A549 (cell line): ENCODE measurements at places on chromosomes 16 and 17.

GRCh38 chr16:30656974-30657865 lies 1.0 kb upstream of the FBRS start:
- peak; percentile 32 for DNase-seq

DNA sequence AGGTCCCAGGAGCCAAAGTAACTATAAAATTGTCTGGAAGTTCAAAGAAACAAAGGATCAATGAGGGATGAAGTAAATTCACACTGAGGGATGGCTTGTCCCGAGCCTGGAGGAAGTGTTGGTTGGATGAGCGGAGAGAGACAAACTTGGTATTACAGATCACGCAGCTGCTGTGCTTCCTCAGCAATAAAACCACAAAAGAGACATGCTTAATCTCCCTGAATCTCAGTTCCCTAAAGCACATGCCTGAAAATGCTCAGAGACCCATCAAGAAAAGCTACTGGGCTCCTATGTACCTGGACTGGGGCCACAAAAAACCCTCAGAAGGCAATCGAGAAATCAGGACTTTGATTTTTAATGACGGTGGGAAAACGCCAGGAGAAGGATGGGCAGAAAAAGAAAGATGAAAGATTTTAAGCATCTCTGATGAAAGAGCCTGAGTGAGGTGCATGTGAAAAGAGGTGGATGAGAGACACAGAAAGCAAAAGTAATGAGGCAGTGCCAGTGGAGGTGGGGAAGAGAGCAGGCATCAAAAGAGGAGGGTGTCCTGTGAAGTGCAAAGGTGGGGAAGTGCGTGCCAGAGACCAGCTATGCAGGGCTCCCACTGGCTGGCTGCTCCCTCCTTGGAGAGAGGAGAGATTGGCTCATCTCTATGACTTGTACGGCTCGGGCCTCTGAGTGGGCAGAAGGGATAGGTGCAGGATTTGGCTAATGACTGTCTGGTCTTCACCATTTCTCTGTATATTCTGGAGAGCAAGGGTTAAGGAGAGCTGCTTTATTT lies 143.7 kb downstream of the ABCC12 start:
- DNase-seq: no peak

DNA sequence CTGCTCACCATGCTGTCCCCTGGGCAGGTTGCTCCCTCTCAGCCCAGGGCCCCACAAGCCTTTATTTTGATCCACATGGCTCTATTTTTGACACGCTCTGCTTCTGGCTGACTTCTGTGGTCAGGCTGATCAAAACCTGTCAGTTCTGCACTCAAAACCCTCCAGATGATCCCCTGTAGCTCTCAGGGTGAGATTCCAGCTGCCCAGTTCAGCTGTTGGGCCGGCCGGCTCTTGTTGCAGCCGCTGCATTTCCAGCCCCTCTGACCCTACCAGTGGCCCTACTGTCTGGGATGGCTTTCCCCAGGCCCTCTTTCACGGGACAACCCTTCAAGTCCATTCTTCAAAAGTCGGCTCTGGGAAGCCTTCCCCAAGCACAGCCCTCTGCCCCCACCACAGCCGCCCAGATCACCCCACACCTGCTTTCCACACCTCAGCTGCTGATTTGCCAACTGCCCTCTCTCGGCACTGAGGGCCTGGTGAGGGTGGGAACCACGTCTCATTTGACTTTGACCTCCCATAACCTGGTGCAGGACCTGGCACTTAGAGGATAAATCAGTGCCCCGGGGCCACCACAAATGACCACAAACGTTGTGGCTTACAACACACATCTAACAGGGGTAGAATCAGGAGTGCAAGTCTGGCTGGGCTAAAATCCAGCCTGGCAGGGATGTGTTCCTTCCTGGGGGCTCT lies 16.3 kb upstream of the CACNG4 start:
- no peak for DNase-seq

DNA sequence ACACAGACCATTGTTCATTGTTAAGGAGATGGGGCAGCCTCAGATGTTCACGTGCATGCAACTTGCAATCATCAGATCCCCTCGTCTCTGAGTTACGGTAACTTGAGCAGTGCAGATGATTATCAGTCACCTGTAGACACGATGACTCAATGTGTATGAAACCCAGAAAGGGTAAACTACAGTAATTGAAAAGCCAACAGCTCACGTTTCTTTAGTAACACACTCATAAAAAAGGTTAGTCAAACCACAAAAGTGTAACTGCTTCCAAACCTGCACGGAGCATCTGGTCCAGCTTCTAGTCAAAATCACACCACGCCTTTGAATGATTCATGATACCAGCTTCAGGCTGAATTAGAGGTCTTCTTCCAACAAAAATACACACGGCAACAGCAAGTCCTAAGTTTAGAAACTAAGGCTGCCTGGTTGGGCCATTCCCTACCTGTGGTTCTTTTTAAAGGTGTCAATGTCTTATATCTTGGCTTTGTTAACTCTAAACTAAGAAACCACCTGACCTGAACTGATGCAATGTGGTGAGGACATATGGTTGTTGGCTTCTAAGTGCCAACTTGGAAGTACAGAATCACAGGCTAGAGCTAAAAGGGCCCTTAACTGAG lies 32.3 kb downstream of the GRB7 start:
- DNase-seq: no peak

- DNase-seq: no peak
Measured at GRCh38 chr17:44837196-44837595, 7.1 kb upstream of the GJC1 start.

GRCh38 chr17:19717031-19717360 lies 612 bp upstream of the SLC47A2 start:
- DNase-seq: no peak

- DNase-seq: peak; percentile 20
Measured at GRCh38 chr16:25011891-25012514, 3.2 kb downstream of the ARHGAP17 start.

GRCh38 chr17:62692721-62693431 lies 65.4 kb downstream of the MRC2 start:
- DNase-seq: peak; percentile 58

GRCh38 chr16:31085411-31085810 lies 3.3 kb downstream of the PRSS53 start:
- DNase-seq: no peak

DNA sequence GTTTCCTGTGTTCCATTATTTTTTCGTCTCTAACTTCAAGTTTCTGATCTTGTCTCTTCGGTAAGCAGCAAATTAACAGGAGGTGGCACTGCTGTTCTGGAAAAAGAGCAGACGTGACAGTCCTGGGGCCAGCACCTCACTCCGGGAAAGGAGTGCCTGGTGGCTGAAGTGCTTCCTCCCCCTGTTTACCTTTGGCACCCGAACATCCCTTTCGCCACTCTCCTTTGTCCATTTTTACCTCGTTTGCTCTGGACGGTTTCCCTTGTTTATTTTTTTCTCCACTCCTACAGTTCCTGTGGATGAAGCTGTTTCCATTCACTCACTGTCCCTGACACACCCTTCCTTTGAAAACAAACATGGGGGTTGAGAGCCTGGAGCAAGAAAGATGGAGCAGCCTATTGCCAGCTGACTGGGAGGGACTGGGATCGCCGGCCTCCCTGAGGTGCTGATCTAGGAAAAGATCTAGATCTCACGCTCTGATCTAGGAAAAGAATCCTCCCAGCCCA lies 12.6 kb downstream of the SAP30BP start:
- DNase-seq: peak; percentile 83

DNA sequence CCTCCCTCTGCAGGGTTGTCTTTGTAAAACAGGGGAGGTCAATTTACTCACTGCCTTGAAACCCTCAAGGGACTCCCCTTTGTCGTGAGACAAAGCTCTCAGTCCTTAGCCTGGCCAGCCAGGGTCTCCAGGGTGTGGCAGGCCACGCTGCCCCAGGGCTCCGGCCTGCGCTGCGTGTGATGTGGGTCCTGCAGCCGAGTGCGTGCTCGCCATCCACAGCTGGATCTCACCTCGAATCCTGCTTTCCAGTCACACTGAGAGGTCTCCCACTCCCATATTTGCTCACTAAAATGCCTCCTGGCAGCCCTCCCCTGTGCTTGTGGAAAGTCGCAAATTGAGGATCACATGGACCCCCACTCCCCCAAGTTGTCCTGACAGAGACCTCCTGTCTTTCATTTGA lies 10.0 kb upstream of the CLEC18C start:
- no peak for DNase-seq

DNA sequence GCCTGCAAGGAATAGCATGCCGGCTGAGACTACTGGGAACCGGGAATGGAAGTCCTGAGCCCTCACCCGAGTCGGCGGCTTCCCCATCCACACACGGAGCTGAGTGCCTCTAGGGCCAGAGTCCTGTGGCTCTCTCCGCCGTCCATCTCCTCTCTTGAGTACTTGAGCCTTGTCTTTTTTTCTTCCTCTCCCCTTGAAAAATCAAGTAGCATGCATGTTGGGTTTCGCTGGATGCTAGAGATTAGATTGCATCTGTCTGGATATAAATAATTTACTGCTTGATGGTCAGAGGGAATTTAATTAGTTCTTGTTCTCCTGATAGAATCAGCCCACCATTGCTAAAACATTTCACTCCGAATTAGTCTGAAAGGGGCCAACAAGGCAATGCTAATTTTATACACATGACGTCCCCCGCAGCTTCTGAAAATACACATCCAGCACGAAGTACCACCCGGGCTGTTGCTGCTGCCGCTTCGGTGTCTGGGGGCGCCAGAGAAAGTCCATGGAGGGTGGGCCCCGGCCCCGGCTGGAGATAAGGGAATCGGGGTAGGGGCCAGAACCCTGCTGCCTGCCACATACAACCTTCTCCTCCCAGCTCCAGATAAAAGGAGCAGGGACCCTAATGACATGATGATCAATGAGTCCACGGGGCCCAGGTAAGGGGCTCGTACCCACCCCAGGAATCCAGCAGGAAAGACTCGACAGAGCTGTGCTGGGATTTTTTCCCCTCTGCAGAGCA lies 48.5 kb downstream of the RBFOX3 start:
- DNase-seq: no peak

- no peak for DNase-seq
Measured at GRCh38 chr16:8096211-8096610, 494.1 kb downstream of the TMEM114 start.

- no peak for DNase-seq
Measured at GRCh38 chr16:29978564-29979270, 5.0 kb downstream of the TAOK2 start.

DNA sequence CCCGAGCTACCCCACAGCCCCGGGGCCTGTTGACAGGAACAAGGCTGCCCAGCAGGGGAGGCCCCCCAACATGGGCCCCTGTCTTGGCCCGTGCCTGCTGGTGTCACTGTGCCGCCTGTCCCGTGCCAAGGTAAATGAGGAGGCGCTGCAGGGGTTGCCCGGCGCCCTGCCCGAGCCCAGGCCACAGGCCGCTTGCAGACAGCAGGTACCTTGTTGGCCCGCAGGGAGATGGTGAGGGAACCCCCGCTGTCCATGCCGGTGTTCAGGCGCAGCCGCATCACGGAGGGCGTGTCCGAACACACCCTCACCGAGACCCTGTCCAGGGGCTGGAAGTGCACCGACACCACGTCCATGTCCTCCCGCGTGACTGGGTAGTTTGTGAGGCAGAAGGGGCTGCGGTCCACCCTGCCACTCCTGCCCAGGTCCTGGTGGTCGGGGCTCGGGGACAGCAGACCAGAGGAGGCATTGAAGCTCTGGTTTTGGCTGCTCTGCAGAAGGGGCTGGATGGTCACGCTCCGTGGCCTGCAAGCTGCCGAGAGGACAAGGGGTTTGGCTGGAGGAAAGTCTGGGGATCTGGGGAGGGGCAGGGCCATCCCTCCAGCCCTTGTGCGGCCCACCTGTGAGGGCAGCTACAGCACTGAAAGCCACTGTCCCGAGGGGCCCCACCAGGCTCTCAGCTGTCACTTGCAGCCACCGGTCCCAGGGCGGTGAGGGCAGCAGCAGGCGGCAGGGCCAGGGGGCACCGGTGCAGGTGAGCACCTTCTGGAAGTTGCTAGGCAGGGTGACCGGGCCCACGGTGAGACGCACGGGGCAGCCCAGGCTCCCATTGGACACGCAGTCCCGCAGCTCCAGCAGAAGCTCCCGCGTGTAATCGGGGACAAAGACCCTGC lies 5.6 kb downstream of the PGAP6 start:
- no peak for DNase-seq

DNA sequence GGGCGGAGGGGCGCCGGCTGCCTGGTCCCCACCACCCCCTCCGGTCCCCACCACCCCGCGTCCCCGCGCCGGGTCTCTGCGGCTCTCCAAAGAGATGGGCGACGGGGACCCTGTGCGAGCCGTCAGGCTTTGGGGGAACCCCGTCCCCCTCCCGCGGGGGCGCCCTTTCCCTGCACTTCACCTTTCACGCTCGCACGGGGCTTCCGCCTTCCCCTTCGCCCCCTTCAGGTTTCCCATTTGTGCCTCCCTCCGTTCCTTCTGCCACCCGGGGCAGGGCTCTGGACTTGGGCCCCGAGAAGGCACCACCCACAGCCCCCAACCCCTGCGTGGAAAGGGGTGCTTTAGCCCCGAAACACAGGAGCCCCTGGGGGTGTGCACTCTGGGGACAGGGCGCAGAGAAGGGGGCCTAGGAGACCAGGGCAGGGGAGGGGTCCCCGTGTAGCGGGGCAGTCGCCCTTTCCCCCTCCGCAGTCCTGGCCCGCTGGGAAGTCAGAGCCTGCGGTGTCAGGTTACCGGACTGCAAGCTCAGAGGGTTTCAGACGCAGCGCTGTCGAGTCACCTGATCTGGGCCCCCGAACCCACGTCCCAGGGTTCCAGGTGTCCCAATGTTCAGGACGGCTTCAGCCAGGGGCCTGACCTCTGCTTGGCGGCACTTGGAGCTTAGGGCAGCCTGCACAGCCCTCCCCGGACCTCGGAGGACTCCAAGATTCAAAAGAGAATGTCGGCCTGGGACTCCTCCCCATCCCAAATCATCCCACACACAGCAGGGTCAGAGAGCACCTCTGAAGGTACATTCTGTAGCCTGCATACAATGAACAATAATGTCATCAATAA lies 6.7 kb upstream of the CCDC92B start:
- DNase-seq: no peak

DNA sequence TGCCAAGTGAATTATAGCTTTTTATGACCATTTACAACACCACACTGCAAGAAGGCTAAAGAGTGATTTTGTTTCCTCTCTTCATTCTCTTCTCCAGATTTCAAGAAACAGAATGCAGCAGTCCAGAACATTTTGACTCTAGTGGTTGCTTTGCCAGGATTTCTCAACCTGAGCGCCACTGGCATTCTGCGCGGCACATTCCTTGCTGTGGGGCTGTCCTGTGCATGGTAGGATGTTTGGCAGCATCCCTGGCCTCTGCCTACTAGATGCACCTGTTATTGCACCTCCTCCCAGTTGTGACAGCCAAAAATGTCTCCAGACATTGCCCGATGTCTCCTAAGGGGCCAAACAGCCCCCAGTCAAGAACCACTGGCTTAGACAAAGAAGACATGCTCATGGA lies 25.7 kb upstream of the SLC39A11 start:
- no peak for DNase-seq

DNA sequence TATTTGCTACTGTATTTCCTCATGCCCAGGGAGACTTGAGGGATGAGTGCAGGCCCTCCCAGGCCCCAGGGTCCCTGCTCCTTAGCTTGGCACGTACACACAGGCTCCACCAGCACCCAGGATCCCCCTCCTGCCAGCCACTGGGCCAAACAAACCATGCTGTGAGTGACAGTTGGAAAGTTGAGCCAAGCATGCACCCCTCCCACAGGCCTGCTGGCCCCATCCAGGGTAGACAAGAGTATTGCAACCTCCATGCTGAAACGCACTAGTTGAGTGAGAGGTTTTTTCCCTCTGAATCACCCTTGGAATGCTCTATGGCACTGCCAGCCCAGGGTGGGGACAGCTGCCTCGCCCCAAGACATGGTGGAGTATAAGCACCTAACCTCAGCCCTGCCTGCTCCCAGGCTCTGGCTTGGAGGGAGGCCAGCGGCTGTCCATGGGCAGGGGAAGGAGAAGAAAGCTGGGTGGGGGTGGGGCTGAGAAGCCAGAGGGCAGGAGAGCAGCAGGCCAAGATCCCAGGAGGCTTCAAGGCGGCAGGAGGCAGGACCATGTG lies 49.6 kb downstream of the PITPNM3 start:
- DNase-seq: peak; percentile 56
